ENCODE measurements at places on chromosomes 4 and X. TPM values are rescaled to one million over a fixed set of nuclear protein-coding genes. Genes with fewer than 3 reads are reported as not detected.

DNA sequence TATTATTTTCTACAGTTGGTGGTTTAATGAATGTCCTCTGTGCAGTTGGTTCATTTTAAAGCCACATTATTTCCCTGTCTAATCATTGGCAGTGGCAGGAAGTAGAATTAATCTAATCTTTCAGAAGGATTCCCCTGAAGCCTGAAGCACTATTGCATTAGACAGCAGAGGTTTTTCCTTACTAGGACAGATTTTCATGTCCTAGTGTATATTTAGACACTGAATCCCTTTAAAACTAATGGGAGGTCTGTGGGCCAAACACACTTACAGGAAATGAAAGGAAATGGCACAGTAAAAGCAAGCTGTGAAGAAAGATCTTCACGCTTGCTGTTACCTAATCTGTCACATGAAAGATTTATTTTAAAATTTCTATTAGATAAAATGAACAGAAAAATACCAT is 165.2 kb downstream of the SLC39A8 start:
- DNase-seq: no peak

Gene SLIT2
- 47.6 TPM for total RNA-seq

- no peak for DNase-seq
Measured at GRCh38 chr4:183434666-183435190, 9.7 kb upstream of the CDKN2AIP start.

- DNase-seq: no peak
Measured at GRCh38 chrX:132470831-132471230, 18.0 kb downstream of the MBNL3 start.

DNA sequence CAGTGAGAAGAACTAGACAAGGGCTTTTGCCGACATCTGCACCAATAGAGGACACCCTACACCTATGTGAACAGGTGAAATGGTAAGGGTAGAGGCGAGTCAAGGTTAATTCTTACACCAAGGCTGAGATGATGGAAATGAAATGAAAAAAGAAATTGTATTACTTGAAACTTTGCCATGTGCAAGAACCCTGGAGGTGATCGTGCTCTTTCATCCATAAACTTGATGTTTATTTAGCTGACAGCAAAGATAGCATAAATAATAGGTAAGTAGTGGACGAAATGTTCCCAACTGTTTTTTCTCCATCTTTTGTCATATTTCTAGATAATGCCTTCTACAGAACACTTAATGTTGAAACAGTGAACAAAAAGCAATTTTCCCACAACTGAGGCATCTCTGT is 162.5 kb downstream of the BANK1 start:
- no peak for DNase-seq

DNA sequence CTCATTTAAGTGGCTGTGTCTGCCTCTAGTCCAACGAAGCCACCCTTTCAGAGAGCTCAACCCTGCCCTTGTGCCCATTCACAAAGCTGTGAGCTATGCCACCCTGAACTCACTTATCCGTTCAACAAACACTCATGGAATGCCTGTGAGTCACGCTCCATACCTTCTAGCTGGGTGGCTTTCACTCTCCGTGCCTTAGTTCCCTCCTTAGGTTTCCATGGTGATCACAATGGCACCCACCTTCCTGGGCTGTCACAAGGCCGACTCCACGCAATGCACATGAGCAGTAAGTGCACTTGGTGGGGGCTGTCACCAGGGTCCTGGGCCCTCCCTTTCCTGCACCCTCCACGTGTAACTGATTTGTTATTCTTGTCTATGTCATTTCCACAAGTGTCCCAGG is 37.2 kb upstream of the PPP2R2C start:
- no peak for DNase-seq

- no peak for DNase-seq
Measured at GRCh38 chrX:2445662-2446623, 54.8 kb downstream of the DHRSX start.

- DNase-seq: no peak
Measured at GRCh38 chr4:109942292-109942926, 29.7 kb downstream of the EGF start.

DNA sequence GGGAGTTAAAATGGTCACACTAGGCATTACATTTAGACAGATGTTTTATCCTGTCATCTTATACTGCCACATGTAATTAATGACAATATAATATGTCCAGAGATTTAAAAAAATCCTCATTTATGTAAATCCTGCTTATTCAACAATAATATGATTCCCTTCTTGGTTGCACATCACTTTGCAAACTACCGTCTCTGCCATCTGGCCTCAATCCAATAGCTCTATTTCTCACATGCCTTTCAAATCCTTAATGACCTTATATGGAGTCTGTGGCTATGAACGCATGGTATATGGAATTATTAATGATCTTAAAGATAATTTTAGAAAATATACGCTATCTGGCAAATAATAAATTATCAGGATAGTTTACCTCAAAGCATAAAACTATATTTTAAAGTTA is 144.5 kb downstream of the NPNT start:
- DNase-seq: no peak

GRCh38 chrX:144295921-144296320 is 412.1 kb downstream of the UBE2NL start:
- no peak for DNase-seq

All from uterus (tissue), 4 donors.